ENCODE measurements at places on chromosomes 4 and X. TPM values are rescaled to one million over a fixed set of nuclear protein-coding genes. Genes with fewer than 3 reads are reported as not detected.

GRSF1 gene
- total RNA-seq = 59.0 TPM

COL25A1 gene
- 0.06 TPM for total RNA-seq

PDS5A gene
- 49.9 TPM for total RNA-seq

FREM3 gene
- total RNA-seq = not detected

TRAM1L1 gene
- total RNA-seq = not detected

DKK2 gene
- not detected for total RNA-seq

SCRG1 gene
- total RNA-seq = not detected

BCAP31 gene
- 180 TPM for total RNA-seq

DNA sequence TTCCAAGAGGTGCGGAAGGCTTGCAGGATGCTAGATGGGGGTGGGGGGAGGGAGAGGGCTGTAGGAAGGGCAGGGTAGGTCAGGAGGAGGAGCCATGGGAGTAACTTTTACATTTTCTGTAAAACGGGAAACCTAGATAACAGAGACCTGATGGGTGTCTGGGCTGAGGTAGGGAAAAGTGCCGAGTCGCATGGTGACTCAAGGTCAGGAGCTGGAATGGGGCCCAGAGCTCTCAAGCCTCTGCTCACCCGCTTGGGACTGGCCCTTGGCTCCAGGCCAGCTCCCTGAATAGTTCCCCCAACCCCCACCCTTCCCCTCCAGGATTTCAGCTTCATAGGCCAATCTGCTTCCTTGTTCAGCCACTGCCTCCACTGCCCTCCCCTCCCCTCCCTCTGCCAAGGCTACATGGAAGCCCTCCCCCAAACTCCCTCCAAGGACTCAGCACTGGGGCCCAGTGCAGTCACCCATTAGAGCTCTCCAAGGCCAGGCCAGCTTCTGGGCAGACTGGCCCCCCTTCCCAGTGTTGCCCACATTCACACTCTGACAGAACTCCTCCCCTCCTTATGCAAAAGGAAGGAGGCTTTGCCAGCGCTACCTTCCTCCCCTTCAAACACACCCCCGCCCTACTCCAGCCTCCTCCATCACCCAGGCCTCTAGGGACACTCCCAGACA, 43.6 kb downstream of the TSC22D3 start:
- H3K4me3 ChIP-seq = no peak overlapping the region
- DNase-seq = peak; percentile 12
- peak overlapping the region; percentile 74 for H3K27ac ChIP-seq

DNA sequence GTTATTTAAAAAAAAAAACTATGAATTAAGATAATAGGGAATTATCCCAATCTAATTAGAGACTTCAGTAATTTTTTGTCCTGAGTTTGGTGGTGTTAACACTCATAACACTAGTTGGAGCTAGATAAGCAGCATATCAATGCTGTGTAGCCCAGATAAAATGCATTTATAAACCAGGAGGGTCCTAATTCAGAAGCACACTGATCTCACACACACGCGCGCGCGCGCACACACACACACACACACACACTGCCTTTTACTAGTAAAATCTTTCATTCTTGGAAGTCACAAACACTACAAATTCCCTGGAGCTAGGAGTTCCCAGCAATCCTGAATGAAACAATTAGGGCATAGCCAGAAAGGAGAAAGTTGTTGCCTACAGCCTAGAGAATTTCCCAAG, 3.2 kb downstream of the UNC5C start:
- peaks cover 32% of the 10 kb centered on the region for H3K4me1 ChIP-seq
- no peaks in the 10 kb centered on the region for H3K27me3 ChIP-seq
- no peak overlapping the region for H3K27ac ChIP-seq
- H3K36me3 ChIP-seq = no peaks in the 10 kb centered on the region
- no peak for DNase-seq

GRCh38 chrX:55008571-55009358, 8.6 kb downstream of the APEX2 start:
- H3K27ac ChIP-seq = peak overlapping the region; percentile 7
- H3K36me3 ChIP-seq = peaks cover 35% of the 10 kb centered on the region
- no peaks in the 10 kb centered on the region for H3K27me3 ChIP-seq
- no peak for DNase-seq
- H3K4me1 ChIP-seq = peaks cover 6% of the 10 kb centered on the region
- no peak overlapping the region for H3K4me3 ChIP-seq

GRCh38 chrX:150831863-150832262, 66.6 kb downstream of the CD99L2 start:
- H3K36me3 ChIP-seq = no peaks in the 10 kb centered on the region
- H3K4me3 ChIP-seq = no peak overlapping the region
- no peaks in the 10 kb centered on the region for H3K4me1 ChIP-seq
- no peak for DNase-seq
- H3K27ac ChIP-seq = no peak overlapping the region

DNA sequence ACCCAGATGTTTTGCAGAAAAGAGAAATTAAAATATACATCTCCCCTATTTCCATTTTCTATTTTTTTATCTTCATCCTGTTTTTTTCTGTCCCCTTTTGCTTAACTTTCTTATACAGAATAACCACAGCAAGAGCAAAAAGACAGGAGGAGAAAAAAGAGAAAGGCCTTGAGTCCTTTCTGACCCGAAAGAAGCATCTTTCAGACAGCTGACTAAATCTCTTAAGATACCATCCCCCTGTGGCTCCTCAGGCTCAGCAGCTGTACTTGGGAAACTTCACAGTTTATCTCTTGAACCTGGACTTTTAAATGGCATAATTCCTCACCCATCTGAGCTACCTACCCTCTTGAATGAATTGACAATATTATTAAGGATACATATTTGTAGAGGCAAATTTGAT, 100.2 kb downstream of the FIP1L1 start:
- no peaks in the 10 kb centered on the region for H3K27me3 ChIP-seq
- no peaks in the 10 kb centered on the region for H3K4me1 ChIP-seq
- DNase-seq = no peak
- H3K27ac ChIP-seq = no peak overlapping the region
- no peak overlapping the region for H3K4me3 ChIP-seq
- H3K36me3 ChIP-seq = no peaks in the 10 kb centered on the region

- H3K27me3 ChIP-seq = peaks cover 51% of the 10 kb centered on the region
- DNase-seq = no peak
- peaks cover 17% of the 10 kb centered on the region for H3K4me1 ChIP-seq
- no peak overlapping the region for H3K27ac ChIP-seq
- no peaks in the 10 kb centered on the region for H3K36me3 ChIP-seq
These were observed 7.7 kb upstream of the HAND2 start for GRCh38 chr4:173537613-173538147.

DNA sequence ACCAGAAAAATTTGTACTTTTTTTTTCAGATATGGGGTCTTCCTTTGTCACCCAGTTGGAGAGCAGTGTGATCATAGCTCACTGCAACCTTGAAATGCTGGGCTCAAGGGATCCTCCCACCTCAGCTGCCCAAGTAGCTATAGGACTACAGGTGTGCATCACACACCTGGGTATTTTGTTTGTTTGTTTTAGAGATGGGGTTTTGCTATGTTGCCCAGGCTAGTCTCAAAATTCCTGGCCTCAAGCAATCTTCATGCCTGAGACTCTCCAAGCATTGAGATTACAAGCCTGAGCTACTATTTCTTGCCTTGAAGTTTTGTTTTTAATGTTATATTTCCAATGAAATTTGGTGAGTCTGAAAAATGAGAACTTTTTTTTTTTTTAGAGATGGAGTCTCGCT, 847.8 kb downstream of the TRIML1 start:
- no peak overlapping the region for H3K4me3 ChIP-seq
- no peaks in the 10 kb centered on the region for H3K27me3 ChIP-seq
- H3K27ac ChIP-seq = no peak overlapping the region
- H3K36me3 ChIP-seq = no peaks in the 10 kb centered on the region

- no peak overlapping the region for H3K4me3 ChIP-seq
- no peaks in the 10 kb centered on the region for H3K36me3 ChIP-seq
- DNase-seq = no peak
- no peaks in the 10 kb centered on the region for H3K4me1 ChIP-seq
- no peak overlapping the region for H3K27ac ChIP-seq
These were observed 141.5 kb downstream of the RPS6KA6 start for GRCh38 chrX:84046403-84046984.

DNA sequence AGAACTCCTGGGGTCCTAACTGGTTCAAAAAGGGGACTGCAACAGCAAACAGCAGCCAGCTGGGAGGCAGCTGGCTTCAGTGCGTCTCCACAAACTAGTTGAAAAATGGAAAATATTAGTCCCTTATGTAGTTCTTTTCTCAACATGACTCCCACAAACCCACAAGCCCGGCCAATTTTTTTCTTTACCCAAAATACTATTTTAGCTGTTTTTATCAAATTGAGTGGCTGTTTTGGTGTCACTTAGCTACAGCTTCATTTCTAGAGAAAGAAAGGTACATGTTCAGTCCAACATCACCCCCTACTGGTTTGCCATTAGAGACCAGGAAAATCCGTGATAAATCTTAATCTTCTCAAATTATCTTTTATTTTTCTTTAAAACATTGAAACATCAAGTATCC, 97.2 kb downstream of the GUCY2F start:
- H3K36me3 ChIP-seq = no peaks in the 10 kb centered on the region
- no peak for DNase-seq
- no peaks in the 10 kb centered on the region for H3K4me1 ChIP-seq

DNA sequence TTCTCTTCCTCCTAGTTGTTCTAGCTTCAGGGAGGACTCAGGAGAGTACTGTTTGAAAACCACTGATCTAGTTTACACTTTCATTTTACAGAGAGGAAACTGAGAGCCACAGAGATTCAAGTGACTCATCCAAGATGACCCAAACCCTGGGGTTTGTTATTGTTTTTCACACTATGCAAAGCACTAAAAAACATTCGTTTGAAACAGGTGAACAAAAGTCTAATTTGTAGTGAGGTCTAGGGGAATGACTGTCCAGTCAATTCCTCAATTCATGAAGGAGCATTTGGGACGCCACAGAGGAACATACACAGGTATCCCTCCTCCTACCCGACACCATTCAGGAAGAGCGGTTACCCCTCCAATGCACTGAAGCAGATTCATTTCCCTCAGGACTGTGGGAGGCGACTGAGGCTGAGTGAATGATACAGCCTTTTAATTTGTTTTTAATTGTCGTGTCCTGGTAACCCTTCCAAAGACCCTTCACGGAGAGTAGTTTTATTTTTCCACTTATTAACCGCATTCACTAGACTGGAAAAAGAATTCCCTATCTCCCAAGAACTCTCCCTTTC, 30.3 kb downstream of the TLR10 start:
- no peaks in the 10 kb centered on the region for H3K36me3 ChIP-seq
- peak overlapping the region; percentile 77 for H3K27ac ChIP-seq
- no peak overlapping the region for H3K4me3 ChIP-seq
- H3K4me1 ChIP-seq = no peaks in the 10 kb centered on the region

GRCh38 chr4:108078024-108078733, 88.5 kb downstream of the HADH start:
- no peak overlapping the region for H3K4me3 ChIP-seq
- no peaks in the 10 kb centered on the region for H3K4me1 ChIP-seq
- no peak overlapping the region for H3K27ac ChIP-seq
- no peaks in the 10 kb centered on the region for H3K36me3 ChIP-seq
- DNase-seq = no peak
- no peaks in the 10 kb centered on the region for H3K27me3 ChIP-seq

- no peak overlapping the region for H3K27ac ChIP-seq
- no peaks in the 10 kb centered on the region for H3K27me3 ChIP-seq
- no peak overlapping the region for H3K4me3 ChIP-seq
- H3K4me1 ChIP-seq = no peaks in the 10 kb centered on the region
- H3K36me3 ChIP-seq = no peaks in the 10 kb centered on the region
These were observed 267.1 kb downstream of the PAPSS1 start for GRCh38 chr4:107452717-107453630.

- H3K4me1 ChIP-seq = no peaks in the 10 kb centered on the region
- H3K4me3 ChIP-seq = no peak overlapping the region
- H3K27me3 ChIP-seq = no peaks in the 10 kb centered on the region
- no peaks in the 10 kb centered on the region for H3K36me3 ChIP-seq
- DNase-seq = no peak
- no peak overlapping the region for H3K27ac ChIP-seq
These were observed 7.3 kb upstream of the GPR143 start for GRCh38 chrX:9772943-9773342.

DNA sequence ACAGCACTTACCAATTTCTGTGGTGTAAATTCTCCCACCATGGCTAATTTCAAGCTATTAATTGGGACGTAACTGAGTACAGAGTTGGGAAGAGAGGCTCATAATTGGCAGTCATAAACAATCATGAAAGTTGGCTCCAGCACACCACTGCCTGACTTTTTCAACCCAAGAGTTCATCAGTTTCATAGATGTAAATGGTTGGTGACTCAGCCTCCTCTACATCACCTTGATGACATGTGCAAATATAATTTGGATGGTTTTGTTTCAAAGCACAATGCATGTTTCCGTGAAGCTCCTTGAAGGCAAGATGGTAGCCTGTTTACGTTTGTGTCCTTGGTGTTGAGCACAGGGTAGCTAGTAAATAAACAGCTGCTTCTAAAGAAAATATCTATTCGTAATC, 235.1 kb downstream of the LDB2 start:
- H3K27ac ChIP-seq = no peak overlapping the region
- H3K36me3 ChIP-seq = no peaks in the 10 kb centered on the region
- H3K4me3 ChIP-seq = no peak overlapping the region
- no peak for DNase-seq

DNA sequence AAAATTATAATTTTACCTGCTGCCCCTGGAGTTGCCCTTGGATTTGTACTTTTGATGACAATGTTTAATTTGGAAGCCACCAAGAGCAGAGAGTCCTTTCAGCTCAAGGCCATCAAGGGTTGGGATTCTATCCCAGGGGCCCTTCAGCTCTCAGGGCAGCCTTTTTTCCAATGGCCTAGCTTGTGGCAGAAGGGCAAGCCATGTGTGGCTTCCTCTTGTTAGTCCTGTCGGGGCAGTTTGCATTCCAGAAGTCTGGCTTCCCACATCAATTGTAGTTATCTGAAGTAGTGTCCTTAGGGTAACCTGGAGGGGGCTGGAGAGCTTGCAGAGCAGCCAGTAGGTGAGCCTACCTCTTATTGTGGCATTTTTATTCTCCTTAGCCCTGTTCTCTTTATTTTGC, 569.4 kb downstream of the TRAM1L1 start:
- no peaks in the 10 kb centered on the region for H3K36me3 ChIP-seq
- H3K4me1 ChIP-seq = no peaks in the 10 kb centered on the region
- DNase-seq = no peak
- H3K27me3 ChIP-seq = no peaks in the 10 kb centered on the region

- H3K36me3 ChIP-seq = no peaks in the 10 kb centered on the region
- H3K4me3 ChIP-seq = no peak overlapping the region
- H3K27ac ChIP-seq = no peak overlapping the region
- H3K27me3 ChIP-seq = no peaks in the 10 kb centered on the region
- no peak for DNase-seq
- H3K4me1 ChIP-seq = no peaks in the 10 kb centered on the region
These were observed 37.2 kb downstream of the HPF1 start for GRCh38 chr4:169720529-169720928.

- no peaks in the 10 kb centered on the region for H3K27me3 ChIP-seq
- H3K4me3 ChIP-seq = no peak overlapping the region
- H3K4me1 ChIP-seq = no peaks in the 10 kb centered on the region
- no peaks in the 10 kb centered on the region for H3K36me3 ChIP-seq
- no peak overlapping the region for H3K27ac ChIP-seq
- DNase-seq = no peak
These were observed 208.7 kb downstream of the CBLL2 start for GRCh38 chrX:22481436-22481835.

- no peak overlapping the region for H3K27ac ChIP-seq
- H3K27me3 ChIP-seq = no peaks in the 10 kb centered on the region
- H3K4me1 ChIP-seq = no peaks in the 10 kb centered on the region
These were observed 159.6 kb downstream of the STIM2 start for GRCh38 chr4:27020203-27020602.

- H3K4me1 ChIP-seq = no peaks in the 10 kb centered on the region
- no peak for DNase-seq
- H3K4me3 ChIP-seq = no peak overlapping the region
- no peaks in the 10 kb centered on the region for H3K36me3 ChIP-seq
These were observed 142.8 kb downstream of the GRIA2 start for GRCh38 chr4:157363360-157363759.

Data from esophagus squamous epithelium (tissue), 5 donors.